ENCODE measurements at places on chromosomes 12 and 14. TPM values are rescaled to one million over a fixed set of nuclear protein-coding genes. Genes with fewer than 3 reads are reported as not detected.

The SLC10A1 gene
- total RNA-seq: not detected

The C12orf50 gene
- total RNA-seq: not detected

The SRSF9 gene
- 190 TPM for total RNA-seq

The IL22 gene
- not detected for total RNA-seq

The CCDC197 gene
- total RNA-seq: not detected

The KRT75 gene
- total RNA-seq: not detected

The EP400 gene
- 28.1 TPM for total RNA-seq

The MSI1 gene
- total RNA-seq: not detected

The PYGL gene
- 202 TPM for total RNA-seq

The PMCH gene
- not detected for total RNA-seq

The OTX2 gene
- total RNA-seq: not detected

The TEX22 gene
- under 0.01 TPM for total RNA-seq

The SIX1 gene
- 7.6 TPM for total RNA-seq

The ABCB9 gene
- 3.0 TPM for total RNA-seq

The CMKLR1 gene
- total RNA-seq: not detected

The DAO gene
- total RNA-seq: not detected

The DTX3 gene
- total RNA-seq: 5.9 TPM

The AVPR1A gene
- 0.05 TPM for total RNA-seq

The INHBE gene
- 1.0 TPM for total RNA-seq

The GRIN2B gene
- total RNA-seq: 0.52 TPM

The SERPINA5 gene
- total RNA-seq: 0.35 TPM

The PDZRN4 gene
- 0.25 TPM for total RNA-seq

The HVCN1 gene
- total RNA-seq: 0.50 TPM

The TC2N gene
- total RNA-seq: 18.4 TPM

The GUCY2C gene
- total RNA-seq: not detected

The MYRFL gene
- 1.0 TPM for total RNA-seq

The NGB gene
- 0.35 TPM for total RNA-seq

The SLC38A4 gene
- total RNA-seq: under 0.01 TPM

The ANP32D gene
- total RNA-seq: not detected

The RASSF9 gene
- 5.0 TPM for total RNA-seq

The SLC7A8 gene
- under 0.01 TPM for total RNA-seq

The ACOT4 gene
- total RNA-seq: 2.7 TPM

The DPPA3 gene
- total RNA-seq: not detected

The IFNG-AS1 gene
- total RNA-seq: not detected

The FAM181A gene
- total RNA-seq: not detected

The SLC35F4 gene
- 0.17 TPM for total RNA-seq

Measured in renal cortical epithelial cell (primary cell).